ENCODE measurements at places on chromosomes 6 and 20.
A peak's percentile ranks its signal among the peaks of the same experiment; 100 is the strongest.

DNA sequence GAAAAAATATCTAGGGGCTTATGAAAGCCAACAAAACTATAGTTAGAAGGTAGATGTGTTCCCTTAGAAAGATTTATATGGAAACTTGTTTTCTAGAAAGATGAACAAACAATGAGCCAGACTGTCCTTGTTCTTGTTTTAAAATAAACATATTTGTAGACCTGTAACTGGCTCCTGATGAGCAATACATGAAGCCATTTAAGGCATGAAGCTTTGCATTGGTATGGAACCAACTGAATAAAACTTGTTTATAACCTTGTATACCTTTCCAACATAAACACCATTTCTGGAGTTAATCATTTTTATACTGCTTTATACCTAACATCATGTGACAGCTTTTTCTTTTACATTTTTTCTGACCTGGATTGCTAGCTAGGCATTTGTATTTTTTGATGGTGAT lies 247.8 kb downstream of the PRL start:
- no peak for DNase-seq

GRCh38 chr6:14454473-14454775 lies 336.9 kb downstream of the CD83 start:
- DNase-seq: peak; percentile 30

GRCh38 chr6:30601436-30601814 lies 15.6 kb downstream of the PPP1R10 start:
- DNase-seq: no peak

GRCh38 chr6:44926556-44926955 lies 401.6 kb upstream of the RUNX2 start:
- DNase-seq: no peak

GRCh38 chr20:13243826-13244376 lies 22.8 kb downstream of the ISM1 start:
- no peak for DNase-seq

DNA sequence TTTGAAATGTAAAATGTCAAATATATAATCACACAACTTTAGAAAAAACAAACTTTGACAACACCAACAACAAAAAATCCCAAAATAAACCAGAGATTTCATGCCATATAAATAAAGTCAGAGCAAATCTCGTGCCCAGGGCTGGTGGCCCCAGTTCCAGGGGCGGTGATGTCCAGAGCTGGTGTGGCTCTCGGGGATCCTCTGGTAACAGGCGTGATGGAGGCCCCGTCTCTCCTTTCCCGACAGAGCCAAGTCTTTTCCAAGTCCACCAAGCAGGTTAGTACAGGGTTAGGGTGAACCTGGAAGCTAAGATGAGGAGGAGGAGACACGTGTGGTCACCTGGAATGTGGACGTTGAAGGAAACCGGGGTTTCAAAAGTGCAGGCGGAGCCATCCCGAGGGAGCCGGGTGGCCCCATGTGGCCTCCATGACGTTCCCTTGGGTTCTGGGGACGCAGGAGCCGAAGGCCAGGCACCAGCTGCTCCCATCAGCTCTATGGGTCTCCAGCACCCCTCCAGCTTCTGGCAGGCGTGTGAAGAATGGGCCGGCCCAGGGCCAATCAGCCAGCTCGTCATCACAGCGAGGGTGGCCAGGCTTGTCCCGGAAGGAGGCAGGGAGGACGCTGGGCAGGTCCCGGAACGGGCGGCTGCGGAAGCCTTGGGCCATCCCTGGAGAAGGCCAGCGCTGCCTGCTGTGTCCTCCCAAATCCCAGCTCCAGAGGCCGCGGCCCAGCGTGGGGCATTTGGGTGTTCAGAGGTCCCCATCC lies 202.5 kb downstream of the PREX1 start:
- DNase-seq: no peak

DNA sequence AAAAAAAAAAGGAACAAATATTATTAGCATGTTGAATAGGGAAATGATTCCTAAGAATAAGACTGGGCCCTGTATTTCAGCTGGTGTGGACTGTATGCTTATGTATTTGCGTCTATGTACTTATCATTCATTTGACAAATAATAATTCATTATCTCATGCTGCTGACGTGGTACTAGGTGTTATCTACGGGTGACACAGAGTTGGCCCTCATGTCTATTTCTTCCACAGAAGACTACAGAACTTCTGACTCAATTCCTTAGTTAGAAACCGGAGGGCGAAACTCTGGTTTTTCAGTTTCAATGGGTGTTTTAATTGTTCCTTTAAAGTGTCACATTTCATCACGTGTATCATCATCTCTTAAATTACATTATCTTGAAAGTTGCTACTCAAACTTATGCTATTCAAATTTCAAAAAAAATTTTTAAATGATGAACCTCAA lies 305.9 kb downstream of the CLIC5 start:
- DNase-seq: no peak

- DNase-seq: no peak
Measured at GRCh38 chr6:50850223-50851048, 31.8 kb downstream of the TFAP2B start.

DNA sequence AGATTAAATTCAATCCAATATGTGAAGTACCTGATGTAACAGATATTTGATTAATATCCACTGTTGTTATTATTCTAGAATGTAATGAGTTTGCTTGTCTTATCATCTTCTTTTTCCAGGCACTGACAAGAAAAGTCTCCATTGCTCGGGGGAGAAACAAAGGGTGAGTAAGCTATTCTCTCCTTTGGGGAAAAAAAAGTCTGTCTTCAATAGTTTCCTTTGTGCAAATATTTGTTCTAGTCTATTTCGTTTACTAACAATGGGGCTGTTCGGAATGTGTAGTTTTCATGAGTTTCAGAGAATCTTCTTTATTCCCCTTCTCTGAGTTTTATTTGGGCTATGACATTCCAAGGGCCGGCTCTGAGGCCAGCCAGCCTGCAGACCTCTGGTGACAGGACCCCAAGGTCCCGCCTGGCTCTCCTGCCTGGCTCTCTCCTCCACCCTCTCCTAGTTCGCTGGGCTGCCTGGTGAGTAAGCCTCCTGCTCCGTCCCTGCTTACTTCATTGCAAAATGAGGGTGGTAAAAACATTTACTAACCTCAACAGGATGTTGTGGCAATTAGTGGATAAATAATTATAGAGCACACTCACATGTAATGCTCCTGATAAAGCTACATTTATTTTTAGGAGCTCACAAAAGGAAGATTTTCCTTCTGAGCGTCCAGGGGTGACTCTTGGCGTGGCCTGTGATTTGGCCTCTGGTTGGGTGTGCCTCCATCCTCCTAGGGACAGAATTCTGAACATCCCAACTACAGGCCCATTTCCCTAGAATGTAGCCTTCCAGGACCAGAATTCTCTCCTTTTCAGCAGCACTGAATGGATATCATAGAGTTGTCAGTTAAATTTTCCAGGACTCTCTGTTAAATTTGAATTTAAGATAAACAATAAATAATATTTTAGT lies 43.1 kb upstream of the SNX9 start:
- DNase-seq: no peak

DNA sequence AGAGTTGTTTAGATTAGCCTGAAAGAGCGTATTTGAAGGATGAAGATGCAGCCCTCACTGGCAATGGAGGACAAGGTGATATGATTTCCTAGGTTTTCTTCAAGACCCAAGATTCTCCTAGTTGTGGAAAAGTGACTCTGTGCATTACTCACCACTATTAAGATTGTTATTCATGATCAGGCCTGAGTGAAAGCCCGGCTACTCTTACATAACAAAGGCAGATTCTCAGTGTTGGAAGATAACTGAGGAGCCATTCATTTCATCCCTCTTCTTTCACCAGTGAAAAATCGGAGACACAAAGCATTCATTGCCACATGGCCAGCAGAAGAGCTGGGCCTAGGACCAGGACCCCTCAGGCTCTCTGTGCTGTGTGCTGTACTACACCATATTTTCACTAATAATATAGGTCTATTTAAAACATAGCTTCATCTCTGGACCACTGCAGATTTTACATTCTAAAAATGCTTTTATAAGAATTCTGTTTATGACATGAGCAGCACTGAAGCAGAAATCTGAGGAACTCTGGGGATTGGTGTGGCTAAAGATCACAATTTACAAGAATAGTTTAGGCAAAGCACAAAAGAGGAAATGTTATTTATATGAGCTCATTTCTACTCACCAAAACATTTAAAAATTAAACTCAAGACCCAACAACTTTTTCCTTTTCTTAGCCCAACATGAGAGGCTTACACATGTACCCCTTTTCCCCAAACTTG lies 181.9 kb upstream of the CCN2 start:
- DNase-seq: no peak

- no peak for DNase-seq
Measured at GRCh38 chr20:39941245-39941644, 747.8 kb downstream of the MAFB start.

DNA sequence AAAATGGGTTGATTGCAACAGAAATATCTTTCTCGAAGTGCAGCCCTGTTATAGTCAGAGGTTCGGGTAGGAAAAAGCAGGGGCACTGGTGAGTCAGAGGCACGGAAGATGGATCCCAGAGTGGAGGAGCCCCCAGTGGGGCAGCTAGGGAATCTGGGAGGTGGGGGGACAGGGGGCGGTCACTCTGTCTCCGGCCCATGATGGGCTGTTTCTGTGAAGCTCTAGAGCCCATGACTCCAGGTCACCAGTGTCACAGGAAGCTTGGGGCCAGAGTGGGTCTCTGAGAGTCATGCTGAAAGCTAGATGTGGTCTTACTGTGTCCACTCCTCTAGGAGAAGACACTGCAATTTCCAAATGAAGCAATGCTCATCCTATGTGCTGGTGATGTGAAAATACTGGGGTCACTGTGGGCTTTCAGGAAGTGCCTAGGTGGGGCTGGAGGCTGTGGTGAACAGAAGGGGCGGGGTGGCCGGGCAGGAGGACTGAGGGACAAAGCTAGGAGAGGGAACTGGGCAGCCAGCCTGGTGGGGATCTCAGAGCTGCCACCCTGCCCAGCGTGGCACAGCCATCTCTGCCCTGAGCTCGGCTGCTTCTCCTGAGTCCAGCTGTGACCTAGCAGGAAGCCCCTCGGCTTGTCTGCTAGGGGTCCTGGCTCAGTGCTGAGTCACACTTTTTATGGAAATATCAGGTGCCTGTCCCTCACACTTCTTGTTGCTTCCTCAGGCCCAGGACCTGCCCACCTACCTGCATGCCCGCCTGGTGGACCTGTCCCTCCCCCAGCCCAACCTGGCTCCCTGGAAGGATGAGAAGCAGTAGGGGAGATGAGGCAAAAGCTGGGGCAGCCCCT lies 54.2 kb downstream of the IRF4 start:
- DNase-seq: no peak

GRCh38 chr6:131568726-131569125 lies 4.3 kb upstream of the ARG1 start:
- no peak for DNase-seq

- no peak for DNase-seq
Measured at GRCh38 chr20:4544765-4545164, 176.9 kb upstream of the PRND start.

- no peak for DNase-seq
Measured at GRCh38 chr20:62355516-62355877, 11.6 kb downstream of the LAMA5 start.

- no peak for DNase-seq
Measured at GRCh38 chr6:125489579-125490285, 188.0 kb upstream of the HDDC2 start.

DNA sequence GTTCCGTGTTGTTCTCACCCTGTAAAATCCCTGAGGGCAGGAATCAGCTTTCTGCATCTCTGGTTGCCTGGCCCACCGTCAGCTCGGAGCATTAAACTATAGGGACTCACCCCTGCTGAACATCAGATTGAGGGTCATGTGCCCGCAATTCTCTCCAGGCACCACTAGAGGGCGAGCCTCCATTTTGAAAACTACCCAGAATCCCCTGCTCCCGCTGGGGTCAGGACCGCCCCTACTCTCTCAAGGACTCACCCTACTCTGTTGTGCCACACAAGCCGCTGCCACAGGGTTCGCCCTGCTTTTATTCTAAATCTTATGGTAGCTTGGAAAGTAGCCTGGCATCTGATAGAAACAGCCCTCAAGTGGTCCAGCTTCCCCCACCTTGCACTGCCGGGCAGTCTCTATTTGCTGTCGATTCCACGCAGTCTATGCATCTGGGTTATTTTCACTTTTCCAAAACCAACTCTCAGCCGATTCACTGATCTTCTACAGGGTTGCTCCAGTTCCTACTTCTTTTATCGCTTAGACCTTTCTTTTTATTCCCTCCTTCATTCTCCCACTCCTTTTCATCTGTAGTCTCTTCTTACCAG lies 244.1 kb upstream of the QKI start:
- DNase-seq: no peak

All from stimulated activated CD4-positive, alpha-beta T cell treated with anti-CD3 and anti-CD28 coated beads, Interleukin-4, amount 100 ng/mL, for 1 hour (primary cell).